AG08396 (cell line): ENCODE measurements at places on chromosomes 1 and 21.

GRCh38 chr1:42847721-42848460 lies 1.5 kb downstream of the ZNF691 start:
- no peak for DNase-seq

- DNase-seq: no peak
Measured at GRCh38 chr1:10456661-10457060, 6.8 kb downstream of the CORT start.

DNA sequence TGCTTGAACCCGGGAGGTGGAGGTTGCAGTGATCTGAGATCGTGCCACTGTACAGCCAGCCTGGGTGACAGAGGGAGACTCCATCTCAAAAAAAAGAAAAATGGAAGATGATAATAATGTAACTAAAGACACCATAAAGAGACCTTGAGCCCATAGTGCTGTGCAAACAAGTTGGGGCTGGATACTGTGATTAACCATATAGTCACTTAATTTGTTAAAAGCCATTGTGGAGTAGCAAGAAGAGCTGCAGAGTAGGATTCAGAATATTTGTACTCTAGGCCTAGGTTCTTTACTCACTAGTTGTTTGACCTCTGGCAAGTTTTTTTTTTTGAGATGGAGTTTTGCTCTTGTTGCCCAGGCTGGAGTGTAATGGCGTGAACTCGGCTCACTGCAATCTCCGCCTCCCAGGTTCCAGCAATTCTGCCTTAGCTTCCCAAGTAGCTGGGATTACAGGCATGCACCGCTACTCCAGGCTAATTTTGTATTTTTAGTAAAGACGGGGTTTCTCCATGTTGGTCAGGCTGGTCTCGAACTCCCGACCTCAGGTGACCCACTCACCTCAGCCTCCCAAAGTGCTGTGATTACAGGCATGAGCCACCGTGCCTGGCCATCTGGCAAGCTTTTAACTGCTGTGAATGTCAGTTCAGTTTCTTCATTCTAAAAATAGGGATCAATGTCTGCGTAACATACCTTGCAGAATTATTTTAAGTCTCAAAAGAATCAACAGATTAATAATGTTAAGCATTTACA lies 12.8 kb downstream of the CAP1 start:
- no peak for DNase-seq

DNA sequence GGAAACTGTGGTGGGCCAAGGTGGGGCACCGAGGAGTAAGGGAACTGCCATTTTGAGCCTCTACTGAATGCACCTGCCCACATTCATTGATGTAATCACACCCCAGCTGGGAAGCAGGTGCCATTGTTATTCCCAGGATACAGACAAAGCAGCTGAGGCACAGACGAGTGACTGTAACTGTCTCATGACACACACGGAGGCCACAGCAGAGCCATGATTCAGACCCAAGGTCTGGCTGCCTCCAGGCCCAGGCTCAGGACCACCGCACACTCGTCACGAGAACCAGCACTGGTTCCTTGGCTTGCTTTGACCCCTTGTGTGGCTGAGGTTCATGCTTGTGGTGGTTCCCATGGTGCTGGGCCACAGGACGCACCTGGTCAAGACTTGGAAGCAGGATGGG lies 45.6 kb upstream of the CLIC4 start:
- no peak for DNase-seq

- no peak for DNase-seq
Measured at GRCh38 chr1:164630626-164631396, 71.8 kb downstream of the PBX1 start.

DNA sequence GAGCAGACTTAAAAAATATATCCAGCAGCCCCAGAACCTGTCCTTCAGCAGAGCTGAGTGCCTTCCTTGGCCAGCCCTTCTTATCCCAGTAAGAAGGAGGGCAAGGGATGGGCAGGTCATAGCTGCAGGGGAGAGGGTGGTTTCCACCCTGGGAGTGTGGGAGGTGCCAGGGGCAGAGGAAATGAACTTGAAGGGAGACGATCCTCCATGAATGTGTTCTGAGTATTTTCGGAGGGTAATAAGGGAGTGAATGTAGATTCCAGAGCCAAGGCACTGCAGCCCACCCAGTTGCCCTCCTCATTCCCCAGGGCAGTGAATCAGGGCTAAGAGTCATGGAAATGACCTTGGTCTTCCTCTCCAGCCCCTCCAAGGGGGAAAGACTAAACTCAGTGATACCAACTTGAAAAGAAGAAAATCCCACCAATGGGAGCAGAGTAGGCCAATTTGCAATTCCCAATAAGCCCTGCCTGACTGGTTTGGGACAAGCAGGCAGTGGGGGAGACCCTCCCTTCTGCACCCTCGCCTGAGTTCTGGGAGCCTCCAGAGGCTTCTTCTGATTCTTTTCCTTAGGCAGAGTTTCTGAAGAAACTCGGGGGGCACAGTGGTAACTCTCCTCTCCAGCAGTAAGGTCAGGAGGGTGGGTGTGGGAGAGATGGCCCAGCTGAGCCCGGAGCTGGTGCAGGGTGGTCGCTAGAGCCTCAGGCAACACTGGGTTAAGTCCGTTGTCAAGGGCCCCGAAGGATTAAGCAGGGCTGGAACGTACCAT lies 4.2 kb downstream of the MYOG start:
- DNase-seq: no peak

DNA sequence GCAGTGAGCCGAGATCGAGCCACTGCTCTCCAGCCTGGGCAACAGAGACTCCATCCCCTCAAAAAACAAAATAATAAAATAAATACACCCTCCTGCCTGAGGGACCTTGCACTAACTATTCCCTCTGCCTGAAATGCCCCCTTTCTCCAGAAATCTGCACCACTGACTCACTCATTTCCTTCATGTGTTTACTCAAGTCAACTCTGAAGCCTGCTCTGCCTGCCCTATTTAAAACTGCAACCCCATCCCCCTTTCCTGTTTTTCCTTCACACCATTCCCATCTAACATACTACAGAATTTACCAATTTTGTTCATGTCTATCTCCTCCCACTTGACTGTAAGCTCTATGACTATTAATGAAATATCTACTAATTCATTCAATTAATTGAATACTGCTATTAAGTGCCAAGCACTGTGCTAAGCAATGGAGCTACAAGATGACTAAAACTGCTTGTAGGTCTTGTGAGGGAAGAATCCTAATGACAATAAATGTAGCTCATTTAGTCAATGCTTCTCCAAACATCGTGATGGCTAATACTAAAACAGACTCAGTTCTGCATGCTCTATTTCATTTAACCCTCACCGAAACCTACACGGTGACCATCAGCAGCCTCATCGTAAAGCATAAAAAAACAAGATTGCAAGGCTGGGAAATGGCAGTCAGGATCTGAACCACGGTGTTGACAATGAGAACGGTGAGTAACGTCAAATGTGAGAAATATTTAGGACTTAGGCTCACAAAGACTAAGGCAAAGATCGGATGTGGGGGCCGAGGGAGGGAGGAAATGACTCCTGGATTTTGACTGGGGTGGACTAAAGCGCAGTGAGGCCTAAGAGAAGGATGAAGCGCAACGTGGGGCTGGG lies 749 bp upstream of the TMEM39B start:
- DNase-seq: peak; percentile 44

DNA sequence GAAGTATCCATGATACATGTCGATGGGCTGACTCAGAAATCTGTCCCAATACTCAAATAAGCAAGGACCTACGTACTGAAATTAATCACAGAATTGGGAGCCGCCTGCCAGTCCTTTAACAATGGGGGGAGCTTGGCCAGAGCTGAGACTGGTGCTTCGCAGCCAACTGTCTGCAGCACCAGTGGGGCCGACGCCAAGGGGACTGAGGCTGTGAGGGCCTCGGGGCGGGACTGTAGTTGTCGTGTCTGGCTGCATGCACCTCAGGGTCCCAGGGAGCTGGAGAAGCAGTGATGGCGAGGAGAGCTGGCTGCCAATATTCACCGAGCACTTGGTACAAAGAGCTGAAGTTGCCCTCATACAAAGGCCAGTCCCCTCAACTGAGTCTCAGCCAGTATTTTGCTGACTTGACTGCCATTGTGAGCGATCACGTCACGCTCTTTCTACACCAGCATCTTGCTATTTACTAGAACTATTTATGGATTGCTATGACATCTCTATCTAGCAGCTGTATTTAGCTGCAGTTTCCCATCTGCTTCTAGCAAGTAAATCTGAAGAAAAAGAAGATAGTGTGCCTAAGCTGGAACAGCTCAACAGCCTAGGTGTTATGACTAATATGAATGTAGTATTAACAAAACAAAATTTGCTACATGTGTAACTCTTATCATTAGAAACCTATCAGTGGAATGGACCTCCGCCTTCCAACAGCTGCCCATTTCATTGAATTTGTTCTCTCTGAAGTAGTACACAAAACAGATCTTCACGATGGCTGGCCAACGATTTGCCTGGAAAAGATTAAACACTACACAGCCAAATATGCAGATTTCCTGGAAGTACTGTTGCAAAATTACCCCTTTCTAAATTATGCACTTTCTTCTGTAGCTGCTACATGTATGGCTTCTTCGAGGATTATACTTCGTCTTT lies 29.1 kb downstream of the EVI5 start:
- peak; percentile 42 for DNase-seq

- DNase-seq: peak; percentile 29
Measured at GRCh38 chr1:77271852-77272580, 9.8 kb upstream of the AK5 start.

GRCh38 chr1:244862699-244863490 lies 1.4 kb downstream of the HNRNPU start:
- DNase-seq: peak; percentile 96

GRCh38 chr1:39174390-39175081 lies 30.0 kb upstream of the MACF1 start:
- DNase-seq: no peak

DNA sequence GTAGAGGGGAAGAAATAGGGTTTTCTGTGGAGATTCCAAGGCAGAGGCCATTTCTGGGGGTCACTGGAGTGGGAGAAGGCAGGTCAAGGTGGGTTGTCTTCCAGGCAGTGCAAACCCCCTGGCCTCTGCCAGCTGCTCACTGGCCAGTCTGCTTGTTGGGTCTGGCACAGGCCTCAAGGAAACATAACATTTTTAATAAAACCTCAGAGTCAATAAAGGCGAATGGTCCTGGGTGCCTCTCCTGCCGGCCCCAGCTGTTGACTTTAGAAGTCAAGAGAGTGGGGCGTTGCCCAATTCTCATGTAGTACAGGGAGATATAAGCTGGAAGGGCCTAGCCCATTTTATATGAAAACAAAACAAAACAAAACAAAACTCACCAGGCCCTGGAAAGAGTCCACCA lies 36.6 kb downstream of the RUNX3 start:
- no peak for DNase-seq

DNA sequence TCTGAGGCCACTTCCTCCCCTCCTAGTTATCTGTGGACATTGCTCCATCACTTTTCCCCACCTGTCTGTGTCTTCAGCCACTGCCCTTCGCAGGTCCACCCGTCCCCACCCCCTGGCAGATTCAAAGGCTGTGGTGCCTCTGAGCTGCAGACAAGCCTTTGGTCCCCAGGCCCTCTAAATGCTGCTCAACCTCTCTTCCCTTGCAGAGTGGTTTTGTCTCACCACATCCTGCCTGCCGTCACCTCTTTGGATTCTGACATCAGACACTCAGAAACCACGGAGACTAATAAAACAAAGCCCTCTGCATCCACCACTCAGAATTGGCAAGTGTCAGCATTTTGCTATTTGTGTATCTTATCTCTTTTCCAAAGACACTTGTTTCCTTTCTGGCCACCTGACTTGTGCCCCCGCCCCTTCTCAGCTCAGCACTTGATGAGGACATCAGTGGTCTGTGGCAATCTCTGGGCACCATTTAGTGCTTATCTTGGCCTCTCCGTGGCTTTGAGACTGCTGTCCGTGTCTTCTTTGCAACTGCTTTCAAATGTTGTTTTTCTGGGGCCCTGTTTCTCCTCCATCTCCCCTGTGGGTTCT lies 7.7 kb downstream of the CNIH3 start:
- peak; percentile 86 for DNase-seq

DNA sequence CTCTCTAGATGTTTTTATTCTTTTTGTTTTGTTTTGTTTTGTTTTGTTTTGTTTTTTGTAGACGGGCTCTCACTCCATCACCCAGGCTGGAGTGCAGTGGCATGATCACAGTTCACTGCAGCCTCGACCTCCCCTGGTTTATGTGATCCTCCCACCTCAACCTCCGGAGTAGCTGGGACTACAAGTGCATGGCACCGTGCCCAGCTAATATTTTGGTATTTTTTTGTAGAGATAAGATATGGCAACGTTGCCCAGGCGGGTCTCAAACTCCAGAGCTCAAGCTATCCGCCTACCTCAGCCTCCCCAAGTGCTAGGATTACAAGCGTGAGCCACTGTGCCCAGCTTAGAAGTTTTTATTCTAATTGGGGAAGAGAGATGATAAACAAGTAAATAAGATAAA lies 13.3 kb upstream of the TP53BP2 start:
- no peak for DNase-seq
